ENCODE measurements at places on chromosomes 5 and 9.

DNA sequence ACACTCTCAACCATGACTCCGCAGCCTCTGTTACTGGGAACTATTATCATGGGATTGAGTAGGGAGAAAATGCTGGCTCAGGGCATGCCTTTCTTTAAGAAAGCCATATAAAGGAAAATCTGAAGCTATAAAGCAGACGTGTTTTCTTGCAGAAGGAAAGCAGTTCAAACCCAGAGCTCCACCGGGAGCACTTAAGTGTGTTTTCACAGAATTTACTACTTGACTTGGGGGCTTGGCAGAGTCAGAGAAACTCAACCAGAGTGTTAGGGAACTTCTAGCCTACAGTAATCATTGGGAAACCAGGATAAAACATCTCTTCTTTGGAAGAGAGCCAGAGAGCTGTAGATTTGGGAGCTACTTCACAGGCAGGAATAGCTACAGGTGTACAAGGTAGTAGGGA lies 283.4 kb upstream of the ADRA1B start:
- H3K36me3 ChIP-seq: no peaks in the 10 kb centered on the region
- H3K4me1 ChIP-seq: peaks cover 2% of the 10 kb centered on the region

GRCh38 chr5:11579351-11579750 lies 324.9 kb downstream of the CTNND2 start:
- no peak overlapping the region for H3K4me3 ChIP-seq
- no peak overlapping the region for H3K27ac ChIP-seq
- H3K4me1 ChIP-seq: no peaks in the 10 kb centered on the region
- H3K36me3 ChIP-seq: no peaks in the 10 kb centered on the region
- H3K27me3 ChIP-seq: no peaks in the 10 kb centered on the region

GRCh38 chr9:69190086-69190862 lies 16.2 kb downstream of the TJP2 start:
- no peaks in the 10 kb centered on the region for H3K36me3 ChIP-seq
- no peak overlapping the region for H3K4me3 ChIP-seq
- peaks cover 24% of the 10 kb centered on the region for H3K4me1 ChIP-seq

GRCh38 chr5:165209101-165209727 lies 1703.8 kb downstream of the MAT2B start:
- no peaks in the 10 kb centered on the region for H3K36me3 ChIP-seq
- H3K4me3 ChIP-seq: no peak overlapping the region
- DNase-seq: no peak
- no peaks in the 10 kb centered on the region for H3K27me3 ChIP-seq
- no peak overlapping the region for H3K27ac ChIP-seq
- no peaks in the 10 kb centered on the region for H3K4me1 ChIP-seq

DNA sequence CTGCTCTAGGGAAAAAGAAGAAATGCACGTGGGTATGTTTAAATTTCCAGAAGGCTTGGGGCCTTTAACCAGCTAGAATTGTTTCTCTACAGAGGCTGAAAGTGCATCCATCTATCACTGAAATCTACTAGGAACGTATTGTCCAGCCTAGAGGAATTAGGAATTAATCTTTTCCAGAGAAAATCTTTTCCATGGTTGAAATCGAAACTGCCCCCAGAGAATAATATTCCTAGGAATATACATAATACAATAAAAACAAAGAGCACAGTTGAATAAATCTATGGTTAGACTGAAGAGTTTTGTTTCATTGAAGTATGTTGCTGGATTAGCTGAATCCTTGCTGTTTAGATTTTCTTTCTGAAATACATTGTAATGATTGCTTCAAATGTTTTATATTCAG lies 378.5 kb downstream of the PLK2 start:
- no peak overlapping the region for H3K4me3 ChIP-seq
- no peak for DNase-seq
- H3K36me3 ChIP-seq: no peaks in the 10 kb centered on the region
- no peaks in the 10 kb centered on the region for H3K27me3 ChIP-seq

- H3K4me1 ChIP-seq: no peaks in the 10 kb centered on the region
- H3K36me3 ChIP-seq: no peaks in the 10 kb centered on the region
- no peak overlapping the region for H3K27ac ChIP-seq
- no peak overlapping the region for H3K4me3 ChIP-seq
Observed at GRCh38 chr5:167587772-167588437, 703.5 kb upstream of the WWC1 start.

DNA sequence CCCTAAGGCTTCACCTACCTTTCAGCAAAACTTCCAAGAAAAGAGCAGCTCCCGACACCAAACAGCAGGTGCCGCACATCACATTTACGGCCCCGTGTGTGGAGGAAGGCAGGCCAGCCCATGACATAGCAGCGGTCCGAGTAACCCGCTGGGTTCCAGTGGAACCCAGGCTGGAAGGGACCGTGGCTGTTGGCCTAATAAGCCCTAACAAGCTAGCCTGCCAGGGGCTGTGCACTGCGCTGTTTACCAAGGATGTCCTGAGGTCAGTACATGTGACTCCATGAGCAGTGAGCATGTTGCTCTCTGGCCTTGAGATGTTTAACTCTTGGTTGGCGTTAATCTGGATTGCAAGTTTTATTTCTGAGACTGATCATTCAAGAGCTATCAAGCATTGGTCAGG lies 131.5 kb downstream of the FSTL4 start:
- H3K36me3 ChIP-seq: no peaks in the 10 kb centered on the region
- no peaks in the 10 kb centered on the region for H3K27me3 ChIP-seq
- no peak overlapping the region for H3K27ac ChIP-seq
- no peak overlapping the region for H3K4me3 ChIP-seq

GRCh38 chr9:123435471-123435870 lies 79.5 kb downstream of the CRB2 start:
- H3K4me1 ChIP-seq: no peaks in the 10 kb centered on the region
- H3K36me3 ChIP-seq: peaks cover 69% of the 10 kb centered on the region
- no peak for DNase-seq
- no peaks in the 10 kb centered on the region for H3K27me3 ChIP-seq
- H3K4me3 ChIP-seq: no peak overlapping the region

DNA sequence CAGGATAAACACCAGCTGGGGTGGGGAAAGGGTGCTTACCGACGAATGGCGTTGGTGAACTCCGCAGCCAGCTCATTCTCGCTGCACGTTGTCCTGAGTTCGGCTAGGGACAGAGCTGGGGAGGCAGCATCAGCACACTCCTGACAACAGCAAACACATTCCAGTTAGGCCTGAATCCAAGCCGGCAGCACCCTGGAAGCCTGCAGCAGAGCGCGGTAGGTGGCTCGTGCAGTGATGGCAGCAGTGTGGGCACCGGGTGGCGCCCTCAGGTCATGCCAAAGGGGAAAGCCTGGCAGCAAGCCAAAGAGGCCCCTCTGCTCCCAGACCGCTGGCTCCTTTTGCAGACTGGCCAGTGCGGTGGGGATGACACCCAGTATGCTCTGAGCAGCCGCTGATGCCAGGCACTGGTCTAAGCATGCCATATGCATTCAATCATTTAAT lies 66.9 kb downstream of the DCP2 start:
- no peaks in the 10 kb centered on the region for H3K27me3 ChIP-seq
- no peak overlapping the region for H3K4me3 ChIP-seq
- no peak for DNase-seq
- no peaks in the 10 kb centered on the region for H3K4me1 ChIP-seq
- no peak overlapping the region for H3K27ac ChIP-seq

- no peaks in the 10 kb centered on the region for H3K27me3 ChIP-seq
- peaks cover 16% of the 10 kb centered on the region for H3K4me1 ChIP-seq
- no peaks in the 10 kb centered on the region for H3K36me3 ChIP-seq
Observed at GRCh38 chr5:55051357-55051756, 27.3 kb downstream of the GZMK start.

- DNase-seq: no peak
- H3K4me1 ChIP-seq: no peaks in the 10 kb centered on the region
- H3K27me3 ChIP-seq: no peaks in the 10 kb centered on the region
- no peaks in the 10 kb centered on the region for H3K36me3 ChIP-seq
Observed at GRCh38 chr5:8949908-8950307, 596.0 kb downstream of the SEMA5A start.

GRCh38 chr5:170144286-170145023 lies 38.8 kb downstream of the FOXI1 start:
- no peaks in the 10 kb centered on the region for H3K4me1 ChIP-seq
- no peaks in the 10 kb centered on the region for H3K36me3 ChIP-seq
- H3K27ac ChIP-seq: no peak overlapping the region
- no peaks in the 10 kb centered on the region for H3K27me3 ChIP-seq
- no peak for DNase-seq

GRCh38 chr5:6158974-6159831 lies 219.1 kb downstream of the MED10 start:
- no peaks in the 10 kb centered on the region for H3K4me1 ChIP-seq
- no peak overlapping the region for H3K4me3 ChIP-seq
- H3K27ac ChIP-seq: no peak overlapping the region
- peaks cover 9% of the 10 kb centered on the region for H3K27me3 ChIP-seq
- DNase-seq: no peak

DNA sequence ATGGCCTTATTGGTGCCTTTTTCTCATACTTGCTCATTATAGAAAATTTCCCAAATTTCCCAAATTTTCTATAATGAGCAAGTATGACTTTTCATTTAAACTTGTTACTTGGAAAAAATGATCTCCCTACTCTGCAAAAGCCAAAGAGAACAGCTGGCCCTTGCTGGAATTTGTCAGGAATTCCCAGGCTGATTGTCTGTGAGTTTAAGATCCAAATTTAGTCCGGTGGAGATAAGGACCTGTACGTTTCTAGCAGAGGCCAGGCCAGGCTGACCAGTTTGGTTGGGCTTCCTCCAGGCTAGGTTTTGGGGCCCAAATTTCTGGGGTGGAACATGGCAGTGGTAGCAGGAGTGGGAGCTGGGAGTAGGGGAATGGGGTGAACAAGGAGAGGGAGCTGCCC lies 51.9 kb downstream of the NEURL1B start:
- H3K36me3 ChIP-seq: no peaks in the 10 kb centered on the region
- H3K27me3 ChIP-seq: no peaks in the 10 kb centered on the region
- H3K27ac ChIP-seq: no peak overlapping the region
- no peak overlapping the region for H3K4me3 ChIP-seq
- H3K4me1 ChIP-seq: peaks cover 31% of the 10 kb centered on the region
